ENCODE measurements at places on chromosomes 1 and 21. TPM values are rescaled to one million over a fixed set of nuclear protein-coding genes. Genes with fewer than 3 reads are reported as not detected.

The CD164L2 gene
- not detected for total RNA-seq

The SLC30A2 gene
- not detected for total RNA-seq

The NOTCH2 gene
- 184 TPM for total RNA-seq

The CFAP74 gene
- total RNA-seq = not detected

The TSACC gene
- total RNA-seq = not detected

The LRRC38 gene
- not detected for total RNA-seq

The SLAMF9 gene
- not detected for total RNA-seq

The MTARC2 gene
- 22.6 TPM for total RNA-seq

GRCh38 chr1:54965624-54966340, 14.6 kb upstream of the TMEM61 start:
- H3K4me1 ChIP-seq = peaks cover 8% of the 10 kb centered on the region
- H3K27ac ChIP-seq = no peak overlapping the region
- H3K36me3 ChIP-seq = no peaks in the 10 kb centered on the region
- H3K27me3 ChIP-seq = no peaks in the 10 kb centered on the region

DNA sequence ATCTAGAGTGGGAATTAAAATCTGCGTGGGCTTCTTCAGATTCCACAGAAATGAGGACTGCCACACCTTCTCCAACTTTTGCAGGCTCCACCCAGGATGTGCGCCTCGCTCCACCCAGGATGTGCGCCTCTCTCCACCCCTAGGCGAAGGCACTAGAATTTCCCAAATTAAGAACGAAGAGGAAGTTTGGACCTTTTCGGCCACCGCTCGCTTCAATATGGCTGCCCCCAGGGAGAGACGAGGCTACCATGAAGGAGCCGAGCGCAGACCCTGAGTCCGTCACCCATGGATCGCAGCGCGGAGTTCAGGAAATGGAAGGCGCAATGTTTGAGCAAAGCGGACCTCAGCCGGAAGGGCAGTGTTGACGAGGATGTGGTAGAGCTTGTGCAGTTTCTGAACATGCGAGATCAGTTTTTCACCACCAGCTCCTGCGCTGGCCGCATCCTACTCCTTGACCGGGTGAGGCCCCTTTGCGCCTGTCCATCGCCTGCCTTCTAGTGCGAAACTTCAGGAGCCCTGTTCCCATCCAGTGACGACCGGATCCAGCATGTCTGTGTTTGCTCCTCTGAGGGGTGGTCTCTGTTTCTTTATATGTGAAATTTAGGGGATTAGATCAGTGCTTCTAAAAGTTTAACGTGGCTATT, at the start of the genes CRYZ and TYW3:
Gene CRYZ (minus strand): TSS at position 91 of the 644 bp plus-strand sequence. CDS start 8,229 bp downstream, outside the sequence.
Gene TYW3 (plus strand): TSS at position 193 of the 644 bp plus-strand sequence. CDS start 93 bp downstream, at position 286.
- H3K27ac ChIP-seq = peak within 1 kb of the TSS; percentile 73
- H3K36me3 ChIP-seq = peaks cover 5% of the 10 kb centered on the region
- no peaks in the 10 kb centered on the region for H3K27me3 ChIP-seq
- H3K4me1 ChIP-seq = peaks cover 9% of the 10 kb centered on the region

GRCh38 chr21:32991361-32991760, 34.4 kb upstream of the OLIG2 start:
- no peak overlapping the region for H3K27ac ChIP-seq
- no peak overlapping the region for H3K4me3 ChIP-seq
- H3K27me3 ChIP-seq = no peaks in the 10 kb centered on the region
- H3K4me1 ChIP-seq = no peaks in the 10 kb centered on the region
- no peak for DNase-seq

DNA sequence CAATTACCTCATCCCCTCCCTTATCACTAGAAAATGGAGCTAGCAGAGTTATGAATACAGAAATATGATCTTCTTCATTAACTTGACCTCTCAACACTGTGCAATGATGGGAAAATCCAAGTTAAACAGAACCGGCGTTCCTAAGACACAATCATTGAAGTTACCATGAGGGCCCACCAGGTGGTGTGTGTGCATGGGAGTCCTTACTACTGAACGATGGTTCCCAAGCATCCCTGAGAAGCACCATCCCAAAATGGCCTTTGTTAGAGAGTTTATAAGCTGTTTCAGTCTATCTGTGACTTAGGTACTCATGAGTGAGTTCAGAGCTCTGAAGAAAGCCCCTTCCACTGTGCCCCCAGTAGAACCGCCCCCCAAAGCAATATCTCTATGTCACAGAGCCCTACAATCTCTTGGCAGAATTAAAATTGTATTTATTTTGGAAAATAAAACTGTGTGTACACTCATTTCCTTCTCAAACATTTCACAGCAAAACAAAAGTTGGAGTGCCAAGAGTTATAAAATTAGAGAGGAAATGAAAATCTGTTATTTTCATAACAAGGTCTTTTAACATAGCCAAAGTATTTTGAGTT, 56.8 kb downstream of the PLD5 start:
- no peaks in the 10 kb centered on the region for H3K36me3 ChIP-seq
- no peak overlapping the region for H3K27ac ChIP-seq
- DNase-seq = peak; percentile 53
- H3K27me3 ChIP-seq = no peaks in the 10 kb centered on the region
- no peak overlapping the region for H3K4me3 ChIP-seq

DNA sequence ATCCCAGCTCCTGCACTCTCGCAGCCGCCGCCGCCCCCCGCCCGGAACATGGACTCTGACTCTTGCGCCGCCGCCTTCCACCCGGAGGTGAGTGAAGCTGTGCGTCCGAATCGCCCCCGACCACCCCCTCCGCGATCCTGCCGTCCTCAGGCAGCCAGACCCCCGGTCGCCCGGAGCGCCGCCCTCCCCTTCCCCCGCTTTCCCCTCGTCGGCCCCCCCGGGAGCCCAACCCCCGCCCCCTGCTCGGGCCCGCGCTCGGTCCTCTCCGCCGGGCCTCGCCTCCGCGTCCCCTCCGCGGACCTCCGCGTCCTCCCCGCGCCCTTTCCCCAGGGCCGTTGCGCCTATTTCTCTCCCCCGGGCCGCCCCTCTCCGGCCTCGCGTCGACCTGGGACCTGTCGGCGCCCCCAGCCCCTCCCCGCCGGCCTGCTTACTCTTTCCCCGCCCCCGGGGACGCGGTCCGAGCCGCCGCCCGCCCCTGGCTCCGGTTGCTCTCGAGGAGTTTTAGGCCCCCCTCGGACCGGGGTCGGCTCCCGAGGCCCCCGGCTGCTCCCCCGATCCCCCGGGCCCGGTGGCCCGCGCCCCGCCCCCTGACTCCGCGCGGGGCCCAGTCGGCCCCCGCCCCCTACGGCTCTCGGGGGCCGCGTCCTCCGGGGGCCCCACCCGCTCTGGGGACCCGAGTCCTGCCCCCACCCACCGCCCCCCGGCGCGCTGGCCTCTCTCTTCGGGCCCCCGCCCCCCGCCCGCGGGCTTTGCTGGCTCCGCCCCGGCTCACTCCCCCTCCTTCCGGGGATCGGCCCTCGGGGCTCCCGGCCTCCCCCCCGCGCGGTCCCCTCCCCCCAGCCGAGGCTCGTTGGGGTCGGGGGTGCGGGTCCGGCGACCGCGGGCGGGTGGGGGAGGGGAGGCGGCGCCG, 743 bp downstream of the PHF13 start:
- H3K4me1 ChIP-seq = peaks cover 14% of the 10 kb centered on the region
- no peaks in the 10 kb centered on the region for H3K27me3 ChIP-seq
- no peaks in the 10 kb centered on the region for H3K36me3 ChIP-seq
- no peak overlapping the region for H3K4me3 ChIP-seq
- H3K27ac ChIP-seq = no peak overlapping the region

DNA sequence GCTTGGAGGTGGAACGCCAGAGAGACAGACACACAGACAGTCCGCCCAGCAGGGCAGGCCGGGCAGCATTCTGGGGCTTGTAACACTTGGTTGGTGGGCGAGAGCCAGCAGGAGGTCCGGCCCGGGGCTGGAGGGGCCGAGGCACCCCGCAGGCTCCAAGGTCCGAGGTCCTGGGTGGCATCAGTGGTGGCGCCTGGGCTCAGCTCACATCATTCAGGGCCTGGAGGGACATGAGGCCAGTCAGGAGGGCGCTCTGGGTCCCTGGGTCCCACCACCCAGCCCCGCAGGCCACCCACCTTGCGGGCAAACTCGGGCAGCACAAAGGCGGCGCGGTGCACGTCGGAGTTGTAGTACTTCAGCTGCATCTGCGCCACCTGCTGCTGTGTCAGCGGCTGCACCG, 5.2 kb downstream of the SRM start:
- H3K4me1 ChIP-seq = peaks cover 9% of the 10 kb centered on the region
- no peak for DNase-seq
- H3K27me3 ChIP-seq = no peaks in the 10 kb centered on the region
- H3K36me3 ChIP-seq = peaks cover 6% of the 10 kb centered on the region
- H3K4me3 ChIP-seq = no peak overlapping the region

GRCh38 chr1:237470712-237471338, 419.9 kb downstream of the ZP4 start:
- no peak overlapping the region for H3K27ac ChIP-seq
- no peaks in the 10 kb centered on the region for H3K36me3 ChIP-seq

GRCh38 chr21:33761441-33762036, 119.2 kb downstream of the ITSN1 start:
- no peaks in the 10 kb centered on the region for H3K27me3 ChIP-seq
- H3K36me3 ChIP-seq = no peaks in the 10 kb centered on the region
- no peaks in the 10 kb centered on the region for H3K4me1 ChIP-seq
- H3K27ac ChIP-seq = no peak overlapping the region
- DNase-seq = no peak
- H3K4me3 ChIP-seq = no peak overlapping the region

DNA sequence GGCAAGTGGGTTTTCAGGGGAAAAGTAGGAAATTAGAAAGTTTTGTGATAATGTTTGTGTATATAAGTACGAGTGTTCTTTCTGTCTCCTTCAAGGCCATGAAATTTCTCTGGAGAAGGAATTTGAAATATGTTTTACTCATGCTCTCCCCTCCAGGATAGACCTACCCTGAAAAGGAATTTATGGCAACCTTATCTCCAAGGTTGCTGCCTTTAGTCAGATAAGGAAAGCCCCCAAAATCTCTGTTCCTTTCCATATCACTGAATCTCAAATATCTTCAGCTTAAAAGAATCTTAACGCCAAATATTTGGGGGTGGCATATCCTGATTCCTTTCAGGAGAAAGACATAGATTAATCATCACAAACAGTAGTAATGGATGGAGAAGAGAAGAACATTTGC, 499 bp upstream of the C4BPB start:
- H3K27ac ChIP-seq = no peak overlapping the region
- H3K4me1 ChIP-seq = peaks cover 15% of the 10 kb centered on the region
- no peaks in the 10 kb centered on the region for H3K27me3 ChIP-seq
- H3K4me3 ChIP-seq = no peak overlapping the region
- no peak for DNase-seq

DNA sequence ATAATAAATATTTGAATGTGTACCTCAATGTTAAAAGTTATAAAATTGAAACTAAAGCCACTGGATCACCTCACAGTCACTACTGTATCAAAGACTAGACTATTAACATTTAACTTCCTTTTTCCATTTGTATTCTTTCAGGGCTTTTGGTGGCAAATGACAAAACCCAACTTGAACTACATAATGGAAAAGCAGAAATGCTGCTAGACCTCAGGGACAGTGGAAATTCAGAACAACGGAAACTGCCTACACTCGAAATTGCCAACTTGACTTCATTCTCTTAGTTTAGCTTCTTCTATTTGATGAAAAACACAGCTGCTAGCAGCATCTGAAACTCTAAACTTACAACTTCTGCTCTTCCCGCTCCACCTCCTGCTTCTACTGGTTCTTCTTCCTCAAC, 34.9 kb upstream of the NTNG1 start:
- H3K4me1 ChIP-seq = no peaks in the 10 kb centered on the region
- H3K27me3 ChIP-seq = no peaks in the 10 kb centered on the region
- H3K36me3 ChIP-seq = no peaks in the 10 kb centered on the region
- H3K4me3 ChIP-seq = no peak overlapping the region
- DNase-seq = no peak

- H3K4me3 ChIP-seq = peak within 1 kb of the TSS; percentile 54
- H3K27me3 ChIP-seq = no peaks in the 10 kb centered on the region
- H3K4me1 ChIP-seq = peaks cover 30% of the 10 kb centered on the region
- H3K36me3 ChIP-seq = no peaks in the 10 kb centered on the region
Measured at GRCh38 chr1:156860628-156861423, at the start of gene NTRK1. Gene NTRK1, plus strand, starts transcription at chr1:156860865. Its CDS starts 70 bp downstream, at chr1:156860935.

DNA sequence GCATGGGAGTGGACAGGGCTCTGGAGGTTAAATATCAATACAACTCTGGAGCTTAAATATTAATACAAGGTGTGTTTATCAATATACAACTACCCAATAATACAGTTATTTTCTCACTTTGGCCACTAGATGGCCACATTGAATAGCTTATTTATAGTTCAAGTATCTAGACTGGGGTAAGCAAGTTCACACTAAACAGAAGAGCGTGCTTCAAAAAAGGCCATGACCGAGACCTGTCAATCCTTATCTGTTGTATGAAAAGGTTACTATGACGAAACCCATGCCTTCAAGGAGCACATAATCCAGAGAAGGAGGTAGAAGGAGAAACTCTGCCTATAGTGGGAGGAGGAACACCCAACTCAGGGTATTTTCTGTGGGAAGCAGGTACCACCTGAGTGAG, 29.1 kb downstream of the CHML start:
- no peaks in the 10 kb centered on the region for H3K36me3 ChIP-seq
- DNase-seq = peak; percentile 75
- no peak overlapping the region for H3K4me3 ChIP-seq

- H3K27ac ChIP-seq = no peak overlapping the region
- no peak for DNase-seq
- no peaks in the 10 kb centered on the region for H3K27me3 ChIP-seq
- no peaks in the 10 kb centered on the region for H3K4me1 ChIP-seq
Measured at GRCh38 chr1:4485398-4485797, 169.0 kb upstream of the AJAP1 start.

GRCh38 chr1:240151136-240151735, 59.6 kb downstream of the FMN2 start:
- no peak overlapping the region for H3K27ac ChIP-seq
- no peaks in the 10 kb centered on the region for H3K4me1 ChIP-seq
- DNase-seq = no peak
- H3K4me3 ChIP-seq = no peak overlapping the region

DNA sequence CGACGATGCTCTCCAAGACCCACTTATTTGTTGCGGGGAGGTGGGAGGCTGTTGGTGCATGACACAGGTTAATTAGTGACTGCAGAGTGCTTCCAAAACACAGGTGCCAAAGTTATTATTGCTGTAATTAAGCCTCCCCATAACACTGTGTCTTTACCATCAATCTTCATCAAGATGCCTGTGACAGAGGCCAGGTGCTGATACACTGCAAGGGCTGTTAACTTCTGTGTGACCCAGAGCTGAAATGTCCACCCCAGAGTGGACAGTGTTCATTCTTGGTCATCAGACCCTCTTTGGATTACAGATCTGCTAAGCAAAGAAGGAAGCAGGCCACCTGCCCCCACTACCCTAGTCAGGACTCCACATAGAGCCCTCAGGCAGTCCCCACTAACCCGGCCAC, 55.5 kb downstream of the CAPN8 start:
- H3K36me3 ChIP-seq = no peaks in the 10 kb centered on the region
- no peaks in the 10 kb centered on the region for H3K4me1 ChIP-seq
- H3K27me3 ChIP-seq = no peaks in the 10 kb centered on the region
- H3K27ac ChIP-seq = no peak overlapping the region

DNA sequence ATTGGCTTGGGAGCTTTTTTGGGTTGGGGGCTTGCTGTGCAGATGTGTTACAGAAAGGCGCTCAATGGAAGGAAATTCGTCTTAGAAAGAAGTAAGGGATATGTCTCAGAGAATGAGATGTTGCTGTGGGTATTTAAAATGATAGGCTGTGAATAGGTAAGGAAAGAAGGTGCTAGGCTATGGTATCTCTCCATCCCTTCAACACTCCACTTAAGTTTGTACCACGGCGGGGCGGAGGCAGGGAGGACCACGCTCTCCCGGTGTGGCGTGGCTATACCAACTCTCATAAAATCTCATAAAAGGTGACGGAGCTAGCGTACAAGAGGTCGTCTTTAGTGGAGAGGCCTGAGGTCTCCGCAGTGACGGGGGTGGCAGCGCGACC, 305 bp upstream of the RPS6KC1 start:
- peaks cover 13% of the 10 kb centered on the region for H3K4me1 ChIP-seq
- peaks cover 2% of the 10 kb centered on the region for H3K27me3 ChIP-seq
- H3K36me3 ChIP-seq = no peaks in the 10 kb centered on the region
- H3K27ac ChIP-seq = peak overlapping the region; percentile 71
- H3K4me3 ChIP-seq = peak overlapping the region; percentile 86
- no peak for DNase-seq
